ENCODE measurements at places on chromosomes 1 and 21.

DNA sequence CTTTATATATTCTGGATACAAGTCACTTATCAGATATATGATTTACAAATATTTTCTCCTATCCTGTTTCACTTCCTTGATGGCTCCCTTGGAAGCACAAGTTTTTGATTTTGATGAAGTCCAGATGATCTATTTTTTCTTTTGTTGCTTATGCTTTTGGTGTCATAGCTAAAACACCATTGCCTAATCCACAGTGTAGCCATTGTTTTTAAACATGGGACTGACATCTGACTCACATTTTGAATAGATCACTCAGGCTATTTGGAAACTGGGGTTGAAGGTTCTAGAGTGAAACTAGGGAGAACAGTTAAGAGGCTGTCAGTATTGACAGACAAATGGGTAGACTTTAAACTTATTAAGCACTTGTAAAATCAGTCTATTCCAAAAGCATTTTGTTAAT is 16.6 kb downstream of the AK4 start:
- no peak for DNase-seq

- no peak for DNase-seq
These were observed 77.1 kb upstream of the COG2 start for GRCh38 chr1:230565141-230565540.

GRCh38 chr21:29496337-29496736 is 197.6 kb downstream of the BACH1 start:
- no peak for DNase-seq

- DNase-seq = no peak
These were observed 45.5 kb downstream of the TP73 start for GRCh38 chr1:3697810-3698209.

DNA sequence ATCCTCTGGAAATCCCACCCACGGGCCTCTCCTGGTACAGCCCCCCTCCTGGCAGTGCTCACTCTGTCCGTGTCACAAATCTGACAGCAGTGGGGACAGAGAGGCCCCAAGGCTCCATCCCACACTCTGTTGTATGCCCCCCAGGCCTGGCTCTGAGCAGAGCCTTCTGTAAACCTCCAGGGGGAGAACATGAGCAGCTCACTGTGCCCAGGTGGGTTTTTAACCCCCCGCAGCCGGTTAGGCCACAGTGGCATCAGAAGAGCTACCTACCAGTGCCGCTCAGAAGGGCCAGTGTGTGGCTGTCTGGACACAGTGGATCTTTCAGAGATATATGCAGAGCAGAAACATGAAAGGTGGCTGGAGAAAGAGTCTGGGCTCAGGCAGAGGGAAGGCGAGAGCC is 12.0 kb upstream of the GPR153 start:
- no peak for DNase-seq

GRCh38 chr1:56533621-56534020 is 45.7 kb downstream of the PLPP3 start:
- DNase-seq = no peak

- DNase-seq = no peak
These were observed 1226.1 kb downstream of the NCAM2 start for GRCh38 chr21:22224261-22224660.

- no peak for DNase-seq
These were observed 58.9 kb downstream of the TNFSF18 start for GRCh38 chr1:172991674-172992400.

- no peak for DNase-seq
These were observed 597.3 kb upstream of the ADGRL4 start for GRCh38 chr1:79603843-79604242.

DNA sequence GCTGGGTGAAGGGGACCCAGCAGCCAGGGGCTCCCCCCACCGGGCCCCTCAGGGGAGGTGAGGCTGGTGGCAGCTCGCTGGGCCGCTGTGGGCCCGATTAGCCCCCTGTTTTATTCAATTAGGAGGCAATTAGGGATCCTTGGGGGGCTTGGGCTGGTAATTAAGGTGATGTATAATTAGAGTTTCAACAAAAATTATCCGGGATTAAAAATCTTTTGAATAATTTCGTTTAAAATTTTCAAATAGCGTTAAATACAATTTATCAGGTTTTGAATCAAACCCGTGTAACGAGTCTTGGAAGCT is 4.1 kb downstream of the PRDM16 start:
- no peak for DNase-seq

DNA sequence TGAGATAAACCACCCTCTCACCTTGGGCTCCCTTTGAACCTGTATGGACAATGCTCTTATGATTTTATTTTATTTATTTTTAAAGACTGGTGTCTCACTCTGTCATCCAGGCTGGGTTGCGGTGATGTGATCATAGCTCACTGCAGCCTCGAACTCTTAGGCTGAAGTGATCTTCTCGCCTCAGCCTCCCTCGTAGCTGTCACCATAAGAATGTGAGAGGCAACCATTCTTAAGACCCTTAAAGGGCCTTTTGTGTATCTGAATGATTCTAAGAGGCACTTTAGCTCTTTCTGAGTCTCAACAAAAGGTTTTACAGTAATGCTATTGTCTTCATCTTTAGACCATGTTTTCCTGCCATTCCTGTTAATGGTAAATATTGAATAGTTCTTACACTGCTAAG is 67.0 kb downstream of the IVNS1ABP start:
- DNase-seq = no peak

GRCh38 chr1:151542710-151543129 is 2.6 kb downstream of the TUFT1 start:
- no peak for DNase-seq

GRCh38 chr1:221794079-221794670 is 52.3 kb upstream of the DUSP10 start:
- no peak for DNase-seq

GRCh38 chr1:14482784-14483450 is 115.6 kb upstream of the KAZN start:
- no peak for DNase-seq

DNA sequence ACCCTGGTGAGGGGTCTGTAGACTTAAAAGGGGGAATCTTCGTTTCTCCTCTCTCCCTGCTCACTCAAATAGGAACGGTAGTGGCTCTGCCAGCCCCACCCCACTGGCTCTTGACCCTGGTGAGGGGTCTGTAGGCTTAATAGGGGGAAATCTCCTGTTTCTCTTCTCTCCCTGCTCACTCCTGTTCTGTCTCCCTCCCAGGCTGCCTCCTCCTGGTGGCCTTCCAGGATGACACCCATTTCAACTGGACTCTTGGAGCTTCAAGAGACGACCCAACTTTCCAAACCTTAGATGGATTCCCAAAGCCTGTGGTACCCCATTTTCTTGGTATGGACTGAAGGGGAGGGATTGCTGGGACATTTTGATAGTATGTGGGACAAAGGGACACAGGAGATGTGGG is 1.4 kb upstream of the EPHB2 start:
- DNase-seq = no peak

DNA sequence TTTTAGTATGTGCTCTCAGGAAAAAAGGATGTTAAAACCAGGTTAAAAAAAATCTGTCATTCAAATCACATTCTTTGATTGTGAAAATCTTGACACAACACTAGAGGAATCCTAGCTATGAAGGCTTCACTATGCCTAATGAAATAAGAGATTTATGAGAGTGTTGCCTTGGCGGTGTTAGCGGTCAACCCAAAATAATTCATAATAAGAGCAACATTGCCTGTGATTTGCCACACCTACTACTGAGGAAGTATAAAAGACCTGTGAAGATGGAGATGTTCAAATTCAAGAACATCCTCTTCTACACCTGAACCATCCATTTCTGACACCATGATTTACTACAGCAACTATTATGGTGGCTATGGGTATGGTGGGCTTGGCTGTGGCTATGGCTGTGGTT is at the start of gene KRTAP20-1:
Gene KRTAP20-1 (plus strand): TSS at position 301 of the 400 bp plus-strand sequence. CDS start 30 bp downstream, at position 331.
- DNase-seq = no peak

GRCh38 chr1:43039228-43040055 is 80.8 kb upstream of the SLC2A1 start:
- DNase-seq = no peak

- no peak for DNase-seq
These were observed 104.6 kb downstream of the AMY1C start for GRCh38 chr1:103854279-103854678.

GRCh38 chr21:14567331-14568279 is 21.5 kb upstream of the SAMSN1 start:
- DNase-seq = no peak

GRCh38 chr1:11712285-11712684 is 20.8 kb downstream of the DRAXIN start:
- no peak for DNase-seq

DNA sequence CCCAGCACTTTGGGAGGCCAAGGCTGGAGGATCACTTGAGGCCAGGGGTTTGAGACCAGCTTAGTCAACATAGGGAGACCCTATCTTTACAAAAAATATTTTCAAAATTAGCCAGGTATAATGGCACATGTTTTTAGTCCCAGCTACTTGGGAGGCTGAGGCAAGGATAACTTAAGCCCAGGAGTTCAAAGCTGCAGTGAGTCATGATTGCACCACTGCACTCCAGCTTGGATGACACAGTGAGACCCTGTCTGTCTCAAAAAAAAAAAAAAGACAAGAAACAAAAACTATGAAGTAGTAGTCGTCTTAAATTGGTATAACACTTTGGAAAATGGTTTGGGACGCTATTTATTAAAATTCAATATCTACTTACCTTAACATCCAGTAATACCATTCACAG is 7.7 kb downstream of the AIM2 start:
- DNase-seq = no peak
